ENCODE measurements at places on chromosomes 7 and 10. TPM values are rescaled to one million over a fixed set of nuclear protein-coding genes. Genes with fewer than 3 reads are reported as not detected.

FUOM gene
- polyA plus RNA-seq: 71.2 TPM

- no peak for DNase-seq
Measured at GRCh38 chr10:49361178-49361554, 34.7 kb downstream of the DRGX start.

DNA sequence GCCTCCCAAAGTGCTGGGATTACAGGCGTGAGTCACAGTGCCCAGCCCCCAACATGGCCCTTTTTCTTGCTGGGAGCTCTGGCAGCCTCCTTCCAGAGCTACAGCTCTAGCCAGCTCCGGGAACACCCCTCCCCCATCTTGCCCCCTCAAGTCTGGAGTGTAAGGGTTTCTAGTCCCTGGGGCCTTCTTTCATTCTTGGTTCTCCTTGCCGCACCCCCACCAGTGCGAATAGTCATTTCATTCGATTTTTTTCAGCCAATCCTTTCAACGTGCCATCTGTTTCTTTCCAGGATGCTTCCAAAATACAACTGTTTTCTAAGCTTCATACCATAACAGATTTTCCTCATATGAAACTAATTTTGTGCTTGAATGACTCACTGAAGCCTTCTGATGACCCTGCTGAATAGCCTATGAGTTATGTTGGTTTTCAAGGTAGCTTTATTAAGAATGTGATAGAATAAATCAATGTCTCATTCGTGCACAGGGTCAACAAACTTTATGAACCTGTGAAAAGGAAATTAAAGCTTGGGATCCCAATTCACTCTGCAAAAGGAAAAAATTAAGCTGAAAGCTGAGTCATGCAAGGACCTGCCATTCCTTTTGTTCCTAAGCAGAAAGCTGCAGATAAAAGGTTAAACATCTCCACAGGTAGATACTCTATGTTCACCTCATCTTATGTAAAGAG, 38.6 kb downstream of the CDC14C start:
- DNase-seq: no peak

- no peak for DNase-seq
Measured at GRCh38 chr10:43044448-43044921, 32.4 kb upstream of the RET start.

DNA sequence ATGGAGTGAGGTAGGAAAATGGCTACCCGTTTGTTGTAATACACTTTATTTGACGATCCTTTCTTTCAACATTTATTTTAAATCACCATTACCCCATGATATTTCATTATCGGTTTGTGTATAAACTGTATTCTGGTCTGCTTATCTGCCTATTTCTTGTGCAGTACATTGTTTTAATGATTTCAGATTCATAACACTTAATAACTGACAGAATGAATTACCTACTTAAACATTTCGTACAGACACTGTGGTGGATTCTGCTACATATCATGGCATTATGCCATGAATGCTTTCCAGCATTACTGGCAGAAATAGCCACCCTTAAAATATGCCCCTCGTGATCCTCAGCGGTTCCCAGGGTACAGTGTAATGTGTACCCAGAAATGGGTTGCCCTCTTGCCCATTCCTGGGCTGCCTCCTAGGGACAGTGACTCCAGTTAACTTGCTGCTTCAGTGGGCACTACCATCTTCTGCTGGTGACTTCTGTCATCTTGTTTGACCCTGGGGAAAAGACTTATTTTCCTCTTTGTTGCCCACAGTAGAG, 74.5 kb downstream of the C1GALT1 start:
- DNase-seq: no peak

PIK3AP1 gene
- 0.14 TPM for polyA plus RNA-seq

CCDC146 gene
- 1.7 TPM for polyA plus RNA-seq

TEX47 gene
- not detected for polyA plus RNA-seq

DNA sequence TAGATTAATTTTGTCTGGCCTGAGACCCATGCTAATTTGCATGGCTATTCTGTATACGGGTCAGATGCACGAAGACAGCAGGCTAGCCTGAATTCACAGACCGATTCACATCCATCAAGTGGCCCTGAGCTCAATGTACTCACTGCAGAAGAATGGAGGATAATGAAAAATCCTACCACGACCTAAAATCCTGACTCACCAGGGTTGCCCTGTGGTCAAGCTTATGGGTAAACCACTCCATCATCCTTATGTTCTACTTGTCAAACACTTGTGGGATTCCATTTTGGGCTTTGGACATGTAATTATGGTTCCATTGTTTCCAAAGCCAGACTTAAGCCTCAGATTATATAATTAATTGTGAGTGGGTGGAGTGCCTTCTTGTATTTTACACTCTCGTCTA, 110.4 kb upstream of the ZNF438 start:
- DNase-seq: peak; percentile 90

GRCh38 chr7:91267171-91267955, 3.1 kb downstream of the FZD1 start:
- peak; percentile 75 for DNase-seq

- peak; percentile 15 for DNase-seq
Measured at GRCh38 chr7:18936265-18936664, 181.2 kb downstream of the TWIST1 start.

- DNase-seq: no peak
Measured at GRCh38 chr10:89609833-89610346, 35.2 kb downstream of the PANK1 start.

- DNase-seq: no peak
Measured at GRCh38 chr7:67842571-67842970, 845.9 kb downstream of the TYW1 start.

TBXAS1 gene
- polyA plus RNA-seq: 10.8 TPM

DNA sequence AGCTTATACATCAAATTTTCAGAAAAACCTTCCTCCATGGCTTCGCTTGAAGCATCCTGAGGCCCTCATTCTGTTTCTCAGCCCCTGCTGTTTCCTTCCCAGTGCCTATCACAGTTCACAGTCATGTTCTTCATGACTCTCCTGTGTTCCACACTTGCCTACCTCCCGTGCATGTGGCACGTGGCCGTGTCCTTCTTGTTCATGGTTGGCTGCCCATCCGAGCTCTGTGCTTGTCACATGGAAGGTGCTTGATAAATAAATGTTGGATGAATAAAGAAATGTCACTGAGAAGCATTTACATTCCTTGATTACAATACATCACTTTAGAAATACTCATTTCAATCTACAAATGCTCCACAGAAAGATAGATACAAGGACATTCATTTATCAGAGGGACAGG, 23.7 kb upstream of the EGFR start:
- no peak for DNase-seq

URGCP gene
- polyA plus RNA-seq: 22.0 TPM

DNA sequence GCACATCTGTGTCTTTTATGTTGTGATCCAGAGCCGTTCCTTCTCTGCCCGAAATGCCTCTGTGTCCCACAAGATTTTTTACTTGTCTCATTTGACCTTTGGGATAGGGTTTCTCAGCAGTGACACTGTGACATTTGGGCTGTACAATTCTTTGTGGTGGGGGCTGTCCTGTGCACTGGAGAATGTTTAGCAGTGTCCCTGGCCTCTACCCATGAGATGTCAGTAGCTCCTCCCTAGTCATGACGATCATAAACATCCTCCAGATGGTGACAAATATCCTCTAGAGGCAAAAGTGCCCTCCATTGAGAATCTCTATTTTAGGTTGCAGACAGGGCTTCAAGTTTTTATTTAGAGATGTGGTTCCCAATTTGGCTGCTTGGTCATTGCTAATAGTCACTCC, 91.3 kb downstream of the PPP1R17 start:
- no peak for DNase-seq

FAM25A gene
- polyA plus RNA-seq: not detected

- no peak for DNase-seq
Measured at GRCh38 chr7:33932221-33932620, 26.9 kb downstream of the BMPER start.

MSS51 gene
- 1.3 TPM for polyA plus RNA-seq

GRCh38 chr10:14429043-14429700, 98.4 kb upstream of the FRMD4A start:
- DNase-seq: no peak

TFEC gene
- 0.02 TPM for polyA plus RNA-seq

GRCh38 chr7:151415375-151416105, 5.7 kb upstream of the WDR86 start:
- peak; percentile 15 for DNase-seq

IDI2 gene
- not detected for polyA plus RNA-seq

GRCh38 chr7:41930538-41931262, 227.8 kb upstream of the INHBA start:
- DNase-seq: peak; percentile 61

GRCh38 chr10:21617267-21617666, 83.2 kb downstream of the MLLT10 start:
- DNase-seq: no peak

ACSM6 gene
- polyA plus RNA-seq: not detected

SUN3 gene
- not detected for polyA plus RNA-seq

RNF148 gene
- not detected for polyA plus RNA-seq

DNA sequence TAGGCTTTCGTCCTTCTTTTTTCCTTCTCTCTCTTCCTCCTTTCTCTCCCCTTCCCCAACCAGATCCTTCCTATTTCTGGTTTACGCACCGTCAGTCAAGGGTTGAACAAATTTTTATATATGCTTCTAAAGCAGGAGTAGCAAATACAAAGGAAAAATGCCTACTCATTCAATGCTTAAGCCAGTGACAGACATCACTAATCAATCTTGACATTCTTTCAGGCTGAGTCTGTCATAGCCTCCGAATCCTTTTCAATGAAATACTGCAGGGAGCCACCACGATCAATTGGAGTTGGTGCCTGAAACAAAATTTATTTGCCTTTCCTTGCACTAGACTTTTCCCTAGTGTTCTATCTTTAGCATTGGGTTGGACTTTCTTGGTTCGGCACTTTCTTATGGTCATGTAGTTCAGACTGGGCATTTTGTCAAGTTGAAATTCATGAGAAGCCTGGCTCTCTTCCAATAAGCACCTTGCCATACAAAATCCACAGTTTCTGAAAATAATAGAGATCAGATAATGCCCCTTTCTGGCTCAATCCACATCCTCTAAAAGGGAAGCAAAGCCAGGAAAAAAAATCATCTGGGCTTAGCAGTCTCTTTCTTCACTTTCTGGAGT, 239.5 kb upstream of the PLXNA4 start:
- DNase-seq: peak; percentile 11

ABCC2 gene
- 0.22 TPM for polyA plus RNA-seq

DNA sequence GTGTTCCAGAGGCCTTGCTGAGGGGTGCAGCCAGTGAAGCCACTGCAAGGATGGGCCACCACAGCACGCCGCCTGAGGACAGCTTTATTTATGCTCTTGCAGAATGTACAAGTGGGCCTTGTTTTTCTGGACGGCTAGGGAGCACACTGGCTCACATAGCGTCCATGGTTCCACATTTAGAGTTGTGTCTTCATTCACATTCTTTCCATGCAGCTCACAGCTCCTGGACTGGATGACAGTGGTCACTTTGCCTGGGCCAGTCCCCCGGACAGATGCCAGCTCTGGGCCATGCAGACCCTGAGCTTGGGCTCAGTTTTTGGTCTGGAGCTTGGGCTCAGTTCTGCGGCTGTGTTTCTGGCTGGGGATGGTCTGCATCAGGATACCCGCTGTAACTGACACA, 2.6 kb upstream of the C10orf71 start:
- DNase-seq: no peak

DNA sequence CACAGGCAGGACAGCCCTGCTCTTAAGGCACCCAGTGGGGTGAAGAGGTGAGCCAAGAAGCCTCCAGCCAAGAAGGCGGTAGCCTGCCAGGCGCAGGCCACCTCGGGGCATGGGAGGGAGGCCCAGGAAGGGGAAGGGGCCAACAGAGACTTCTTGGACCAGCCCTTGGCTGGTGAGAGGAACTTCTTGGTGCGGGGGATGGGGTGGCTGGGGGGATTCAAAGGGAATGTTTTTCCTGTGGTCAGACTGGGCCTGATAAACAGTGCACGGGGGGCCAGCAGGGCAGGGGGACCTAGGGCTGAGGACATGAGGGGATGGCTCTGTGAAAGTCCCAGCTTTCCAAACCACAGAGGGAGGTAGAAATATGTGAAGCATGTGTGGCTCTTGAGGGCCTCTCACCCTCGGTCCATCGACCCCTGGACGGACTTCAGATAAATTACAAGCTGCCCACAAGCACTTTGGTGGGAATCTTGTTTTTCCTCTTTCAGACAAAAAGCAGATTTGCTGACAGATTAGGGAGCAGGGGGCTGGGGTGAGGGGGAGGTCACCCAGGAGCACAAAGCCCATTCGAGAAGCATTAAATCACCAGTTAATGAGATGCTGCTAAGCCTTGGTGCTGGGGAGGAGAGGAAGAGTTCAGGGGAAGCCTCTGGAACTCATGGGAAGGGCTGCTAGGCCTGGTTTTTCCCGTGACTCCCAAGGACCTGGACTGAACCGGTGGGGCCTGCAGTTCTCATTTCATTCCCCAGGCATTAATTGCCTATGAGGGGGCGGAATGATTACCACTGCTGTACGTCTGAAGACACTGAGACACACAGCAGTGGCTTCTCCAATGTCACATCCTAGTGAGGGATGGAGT, 11.3 kb downstream of the CRYGN start:
- DNase-seq: peak; percentile 75

GRCh38 chr7:106731646-106732444, 70.9 kb upstream of the CCDC71L start:
- DNase-seq: no peak

DNA sequence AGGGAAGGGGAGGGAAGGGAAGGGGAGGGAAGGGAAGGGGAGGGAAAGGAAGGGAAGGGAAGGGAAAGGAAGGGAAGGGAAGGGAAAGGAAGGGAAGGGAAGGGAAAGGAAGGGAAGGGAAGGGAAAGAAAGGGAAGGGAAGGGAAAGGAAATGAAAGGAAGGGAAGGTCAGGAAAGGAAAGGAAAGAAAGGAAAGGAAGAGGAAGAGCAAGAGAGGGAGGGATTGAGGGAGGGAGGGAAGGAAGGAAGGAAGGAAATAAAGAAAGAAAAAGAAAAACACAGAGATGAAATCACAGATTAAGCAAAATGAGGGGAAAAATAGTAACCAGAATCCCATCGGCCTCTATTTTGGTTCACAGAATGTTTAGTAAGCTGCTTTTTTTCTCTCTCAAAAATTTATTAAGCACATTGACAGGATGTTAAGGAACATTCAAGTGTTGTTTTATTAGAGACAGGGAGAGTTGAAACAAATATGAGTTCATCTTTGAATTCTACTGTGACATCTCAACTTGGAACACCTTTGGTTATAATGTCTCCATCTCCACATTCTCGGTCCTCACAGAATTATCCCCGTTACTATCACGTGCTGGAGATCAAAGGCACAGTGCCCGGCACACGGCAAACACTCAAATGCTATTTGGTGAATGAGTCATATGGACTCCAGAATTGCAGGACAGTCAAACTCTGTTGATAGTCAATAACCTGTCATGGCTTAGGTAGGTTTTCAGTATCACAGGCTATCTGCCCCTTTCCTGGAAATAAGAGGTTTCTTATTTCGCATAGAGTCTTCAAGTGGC, 52.4 kb downstream of the ABCB1 start:
- no peak for DNase-seq

GRCh38 chr10:8254350-8254749, 199.9 kb downstream of the GATA3 start:
- DNase-seq: no peak

DNA sequence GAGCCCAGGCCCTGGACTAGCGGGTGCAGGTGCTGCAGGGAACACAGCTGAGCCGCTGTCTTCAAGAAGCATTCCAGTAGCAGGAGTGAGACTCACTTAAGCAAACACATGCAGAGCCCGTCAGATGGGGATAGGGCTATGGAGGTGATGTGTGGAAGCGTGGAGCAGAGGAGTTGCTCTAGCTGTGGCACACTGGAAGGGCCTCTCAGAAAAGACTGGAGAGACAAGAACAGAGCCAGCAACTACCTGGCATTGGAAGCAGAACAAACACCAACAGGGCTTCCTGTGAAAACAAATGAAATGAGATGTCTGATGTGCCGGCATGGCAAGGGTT, 37.8 kb upstream of the GALNTL5 start:
- no peak for DNase-seq

GBX1 gene
- not detected for polyA plus RNA-seq

CISD1 gene
- polyA plus RNA-seq: 25.7 TPM

GRCh38 chr10:101030496-101031127, 317 bp downstream of the PDZD7 start:
- no peak for DNase-seq
